Neural crest cell (in vitro differentiated cells): ENCODE measurements at places on chromosomes 3 and 15.
A peak's percentile ranks its signal among the peaks of the same experiment; 100 is the strongest.

DNA sequence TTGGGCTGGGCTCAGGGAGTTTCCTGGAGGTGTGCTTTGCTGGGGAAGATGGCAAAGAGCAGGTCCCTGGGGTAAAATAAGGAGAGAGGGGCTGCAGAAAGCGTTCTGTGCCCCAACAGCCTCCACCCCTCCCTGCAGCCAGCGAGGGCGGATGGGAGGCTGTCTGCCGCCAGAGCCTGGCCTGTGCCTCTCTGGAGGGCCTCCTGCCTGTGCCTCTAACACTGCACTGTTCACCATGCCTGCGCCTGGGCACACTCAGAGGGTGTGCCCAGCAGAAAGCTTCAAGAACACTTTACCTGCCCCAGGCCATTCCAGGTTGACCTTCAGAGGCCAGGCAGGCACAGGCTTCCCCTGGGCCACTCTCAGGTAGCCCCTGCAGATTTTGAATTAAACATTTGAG lies 77.7 kb upstream of the KLF13 start:
- no peak for DNase-seq

DNA sequence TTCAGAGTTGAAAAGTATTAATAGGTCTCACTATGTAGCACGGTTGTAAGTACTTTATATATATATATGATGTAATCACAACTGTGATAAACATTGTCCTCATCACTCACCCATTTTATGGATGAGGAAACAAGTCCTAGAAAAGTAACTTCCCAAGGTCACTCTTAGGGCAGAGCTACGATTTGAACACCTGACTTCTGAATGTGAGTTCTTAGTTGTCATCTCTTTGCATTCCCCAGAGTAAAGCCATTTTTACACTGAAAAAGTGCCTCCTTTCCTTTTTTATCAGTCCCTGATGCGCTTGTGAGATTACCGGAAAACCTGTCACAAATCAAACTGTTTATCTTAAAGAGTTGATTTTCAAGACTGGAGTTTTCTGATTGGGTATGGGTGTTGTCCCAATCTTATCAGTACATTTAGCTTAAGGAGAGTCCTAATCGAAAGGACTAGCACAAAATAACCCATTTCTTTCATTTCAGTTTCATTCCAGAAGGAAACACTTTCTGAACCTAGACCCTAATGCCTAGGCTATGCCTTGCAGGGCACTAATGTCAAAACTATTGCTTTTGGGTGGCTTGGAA lies 2.3 kb upstream of the EDEM1 start:
- no peak for DNase-seq

- no peak for DNase-seq
These were observed 36.7 kb downstream of the FLNB start for GRCh38 chr3:58044691-58045483.

DNA sequence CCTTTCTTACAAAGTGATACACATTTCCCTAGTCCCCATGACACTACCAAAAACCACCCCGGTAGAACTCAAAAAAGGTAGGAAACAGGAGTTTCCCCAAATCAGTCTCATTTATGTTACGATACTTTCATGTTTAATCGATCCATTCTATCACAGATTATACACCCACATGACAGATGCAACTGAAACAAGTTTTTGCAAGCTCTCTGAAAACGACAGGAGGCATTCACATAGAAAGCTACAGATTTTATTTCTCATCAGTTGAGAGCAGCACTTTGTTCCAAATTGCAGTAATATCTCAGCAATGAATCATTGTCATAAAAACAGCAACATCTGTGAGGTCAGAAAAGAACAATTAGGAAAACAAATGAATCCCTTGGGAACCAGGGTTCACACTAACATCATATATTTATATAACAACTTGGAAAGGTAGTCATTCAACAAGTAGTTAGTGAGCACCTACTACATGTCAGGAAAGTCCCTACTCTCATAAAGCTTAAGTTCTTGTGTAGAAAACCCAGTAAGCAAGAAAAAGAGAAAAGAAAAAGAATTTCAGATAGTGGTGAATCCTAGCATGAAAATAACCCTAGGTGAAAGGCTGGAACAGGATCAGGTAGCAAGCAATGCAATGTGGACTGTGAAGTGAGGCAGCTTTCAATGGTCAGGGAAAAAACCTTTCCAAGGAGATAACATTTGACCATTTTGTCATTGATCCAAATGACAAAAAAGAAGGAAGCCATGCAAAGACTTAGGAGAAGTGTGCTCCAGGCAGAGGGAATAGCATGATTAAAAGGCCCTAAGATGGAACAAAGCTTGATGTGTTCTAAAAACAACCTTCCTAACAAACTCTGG lies 8.3 kb downstream of the PLD1 start:
- no peak for DNase-seq

GRCh38 chr15:48566668-48567067 lies 78.8 kb downstream of the FBN1 start:
- no peak for DNase-seq

- no peak for DNase-seq
These were observed 4.9 kb upstream of the TBC1D5 start for GRCh38 chr3:17747174-17747889.

- no peak for DNase-seq
These were observed 8.5 kb downstream of the PFKFB4 start for GRCh38 chr3:48548126-48548525.

DNA sequence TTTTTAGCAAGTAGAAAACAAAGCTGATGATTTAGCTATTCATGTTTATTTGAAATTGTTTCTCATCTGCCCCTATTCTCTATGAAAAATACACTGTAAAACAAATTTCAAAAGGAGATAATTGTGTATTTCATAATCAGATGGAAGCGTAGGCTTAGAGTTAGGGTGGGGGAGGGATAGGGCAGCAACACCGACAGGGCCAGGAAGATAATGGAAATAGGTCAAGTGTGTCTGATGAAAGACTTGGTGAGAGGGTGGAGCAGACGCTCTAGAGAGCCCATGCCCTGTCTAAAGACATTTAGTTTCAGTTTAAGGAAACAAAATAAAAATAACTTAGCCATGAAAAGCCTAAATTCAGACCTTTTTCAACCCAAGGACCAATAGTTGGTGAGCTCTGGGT lies 51.6 kb upstream of the ARL6 start:
- no peak for DNase-seq

DNA sequence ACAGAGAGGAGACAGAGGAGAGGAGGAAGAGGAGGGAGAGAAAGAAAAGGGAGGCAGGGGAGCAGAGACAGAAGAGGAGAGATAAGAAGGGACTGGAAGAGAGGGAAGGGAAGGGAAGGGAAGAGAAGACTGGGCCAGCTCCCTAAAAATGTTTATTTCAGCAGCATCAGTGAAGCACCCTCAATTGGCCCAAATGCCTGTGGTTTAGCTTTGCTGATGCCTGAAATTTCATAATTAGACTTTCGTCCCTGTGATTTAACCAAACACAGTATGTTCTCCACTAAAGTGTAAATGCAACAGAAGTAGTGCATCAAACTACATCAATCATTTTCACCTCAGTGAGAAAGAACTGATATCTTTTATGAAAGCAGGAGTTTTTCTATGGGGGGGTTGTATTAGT lies 55.9 kb downstream of the NOX5 start:
- no peak for DNase-seq

DNA sequence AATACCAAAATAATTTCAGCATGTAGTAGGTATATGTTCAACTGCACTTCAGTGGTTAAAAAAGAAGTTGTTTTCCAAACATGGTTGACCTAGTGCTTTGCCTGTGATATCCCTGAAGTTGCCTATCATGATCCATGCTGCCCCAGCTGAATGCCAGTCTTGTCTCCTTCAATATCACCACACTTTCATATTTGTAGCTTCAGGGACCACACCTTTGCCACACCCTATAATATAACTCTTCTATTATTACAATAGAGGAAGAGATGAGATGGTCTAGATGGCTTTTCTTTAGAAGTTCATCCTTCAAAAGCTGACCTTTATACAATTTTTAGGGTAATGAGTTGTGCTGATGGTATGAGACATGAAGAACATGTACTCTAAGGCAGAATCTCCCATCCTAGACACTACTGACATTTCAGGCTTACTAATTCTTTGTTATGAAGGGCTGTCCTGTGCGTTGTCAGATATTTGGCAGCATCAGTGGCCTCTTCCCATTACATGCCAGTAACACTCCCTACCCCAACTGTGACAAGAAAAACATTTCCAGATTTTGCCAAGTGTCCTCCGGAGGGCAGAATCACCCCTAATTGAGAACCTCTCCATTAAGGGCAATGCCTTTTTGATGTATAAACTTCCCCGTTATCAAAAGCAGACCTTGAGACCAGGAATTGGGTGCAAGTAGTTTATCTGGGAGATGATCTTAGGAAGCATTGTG lies 76.2 kb upstream of the PLCL2 start:
- no peak for DNase-seq

- DNase-seq, result no peak
These were observed 15.4 kb downstream of the PSTPIP1 start for GRCh38 chr15:77010312-77010686.

DNA sequence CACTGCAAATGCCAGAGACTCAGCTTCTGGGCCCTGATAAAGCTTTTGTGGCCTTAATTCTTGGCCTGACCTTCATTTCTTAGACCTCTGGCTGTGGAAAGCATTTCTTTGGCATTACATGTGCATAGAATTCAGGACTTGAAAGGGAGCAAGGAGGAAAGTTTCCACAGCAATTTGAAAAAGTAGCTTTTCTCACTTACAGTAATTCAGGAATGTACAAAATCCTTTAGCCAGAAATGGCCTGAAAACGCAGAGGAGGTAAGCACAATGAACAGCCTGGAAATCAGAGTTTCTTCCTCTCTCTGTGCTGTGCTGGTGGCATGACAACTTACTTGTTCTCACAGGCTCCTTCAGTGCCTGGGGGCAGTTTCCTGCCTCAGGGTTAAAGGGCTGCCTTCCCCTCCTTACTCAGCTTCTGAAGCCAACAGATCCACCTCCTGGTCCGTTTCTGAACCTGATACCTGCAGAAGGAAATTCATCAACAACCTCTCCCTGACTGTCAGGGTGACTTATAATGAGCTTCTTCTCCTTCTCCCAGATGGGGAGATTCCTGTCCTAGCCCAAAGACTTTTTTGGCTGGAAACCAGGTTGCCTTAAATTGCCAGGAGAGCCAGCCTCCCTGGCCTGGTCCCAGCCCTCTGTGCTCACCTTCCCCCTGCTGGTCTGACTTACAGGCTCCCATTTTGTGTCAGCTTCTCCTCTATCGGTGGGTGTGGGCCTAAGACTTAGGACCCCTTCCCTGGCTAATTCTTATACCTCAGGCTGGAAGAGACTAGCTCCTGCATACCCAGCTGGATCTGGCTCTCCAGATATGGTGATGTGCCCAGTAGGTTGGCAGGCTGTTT lies 102.3 kb downstream of the MYRIP start:
- no peak for DNase-seq

DNA sequence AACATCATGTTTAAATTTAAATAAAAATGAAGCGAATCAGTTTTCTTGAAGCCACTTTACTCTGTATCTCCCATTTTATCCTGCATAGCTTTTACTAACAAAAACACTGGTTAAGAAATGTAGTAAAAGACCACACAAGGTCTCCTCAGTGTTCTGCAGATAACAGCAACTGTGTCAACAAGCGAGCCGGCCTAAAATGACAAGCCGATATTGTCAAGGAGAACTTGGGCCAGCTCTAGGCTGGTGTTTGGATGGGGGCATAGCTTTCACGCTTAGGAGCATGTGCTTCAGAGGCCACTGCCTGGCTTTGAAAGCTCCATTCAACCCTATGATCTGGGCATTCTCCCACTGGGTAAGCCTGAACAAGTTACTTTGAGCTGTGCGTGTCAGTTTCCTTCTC lies 38.1 kb downstream of the MFSD1 start:
- DNase-seq, result no peak

DNA sequence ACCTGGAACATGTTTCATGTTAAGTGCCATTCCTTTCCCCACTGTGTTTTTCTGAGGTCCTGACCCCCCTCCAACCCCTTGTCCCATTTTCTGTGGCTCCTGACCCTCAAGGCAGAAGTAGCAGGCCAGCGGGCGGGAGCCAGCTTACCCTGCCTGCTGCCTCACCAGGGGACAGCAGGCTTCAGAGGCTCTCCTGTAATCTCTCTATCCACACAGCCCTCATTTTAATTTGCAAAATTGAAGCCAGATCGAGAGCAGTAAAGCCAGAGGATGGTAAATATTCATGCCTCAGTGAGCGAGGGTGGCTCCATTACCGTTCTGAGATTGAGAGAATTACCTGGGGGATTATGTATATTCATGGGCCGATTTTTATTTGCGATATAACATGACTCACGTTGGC lies 147.6 kb downstream of the DNAJB8 start:
- DNase-seq, result no peak

GRCh38 chr3:55012091-55012490 lies 84.2 kb upstream of the LRTM1 start:
- DNase-seq, result no peak

DNA sequence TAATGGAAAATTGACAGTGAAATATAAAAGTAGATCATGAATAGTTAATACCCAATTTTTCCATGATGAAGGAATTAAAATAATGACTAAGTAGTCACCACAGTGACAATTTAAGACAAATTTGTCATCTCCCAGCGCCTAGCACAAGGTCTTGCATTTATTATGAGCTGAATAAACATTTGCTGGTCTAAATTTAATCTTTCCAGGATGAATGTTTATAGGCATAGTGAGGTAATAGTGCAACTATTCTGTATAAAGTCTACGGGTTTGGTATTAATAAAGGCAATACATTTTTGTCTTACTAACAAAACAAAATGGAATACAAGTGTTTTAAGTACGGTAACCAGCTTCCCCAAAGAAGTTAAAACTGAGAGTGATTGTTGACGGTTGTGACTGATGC lies 209.3 kb downstream of the CD47 start:
- DNase-seq, result no peak

DNA sequence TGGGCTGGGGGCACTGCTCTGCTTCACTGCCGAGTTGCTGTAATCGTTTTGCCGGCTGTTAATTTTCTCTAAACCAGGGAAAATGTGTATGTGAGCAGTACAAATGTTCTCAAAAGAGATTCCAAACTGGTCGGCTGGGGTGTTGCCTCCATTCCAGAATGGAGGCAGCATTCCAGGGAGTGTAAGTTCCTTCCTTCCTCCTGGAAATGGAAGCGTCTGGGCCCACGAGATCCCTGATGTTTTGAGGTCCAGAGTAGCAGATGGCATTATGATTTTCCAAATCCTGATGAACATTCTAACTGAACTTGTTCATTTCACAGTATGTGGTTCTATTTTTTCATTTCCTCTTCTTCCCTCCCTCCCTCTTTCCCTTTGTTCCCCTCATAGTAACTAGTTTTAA lies 64.4 kb upstream of the SKOR1 start:
- no peak for DNase-seq

DNA sequence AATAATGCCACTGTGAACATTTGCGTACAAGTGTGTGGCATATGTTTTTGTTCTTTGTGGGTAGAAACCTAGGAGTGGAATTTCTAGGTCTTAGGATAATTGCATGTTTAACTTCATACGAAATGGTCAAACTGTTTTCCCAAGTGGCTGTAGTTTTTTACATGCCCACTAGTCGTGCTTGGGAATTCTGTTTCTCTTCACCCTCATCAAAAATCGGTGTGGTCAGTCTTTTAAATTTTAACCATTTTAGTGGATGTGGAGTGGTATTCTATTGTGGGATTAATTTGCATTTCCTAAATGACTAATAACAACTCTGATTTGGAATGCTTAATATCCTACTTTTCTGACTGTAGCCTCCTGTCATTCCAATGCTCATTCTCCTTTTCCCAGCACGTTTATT lies 27.6 kb downstream of the ZFAND6 start:
- no peak for DNase-seq

- no peak for DNase-seq
These were observed 107.5 kb downstream of the RASA2 start for GRCh38 chr3:141594357-141594756.

GRCh38 chr3:15797642-15798303 lies at the start of gene ANKRD28:
TSS of gene ANKRD28 (minus strand) at chr3:15797979. CDS start at chr3:15796521, 1,458 bp downstream.
- DNase-seq, result peak; percentile 12
